ENCODE measurements at places on chromosomes 2 and 18.

GRCh38 chr2:148362144-148362796 lies 282.3 kb upstream of the EPC2 start:
- no peak for DNase-seq

GRCh38 chr2:9032536-9033255 lies 29.2 kb upstream of the MBOAT2 start:
- no peak for DNase-seq

- no peak for DNase-seq
Measured at GRCh38 chr2:191728750-191729624, 51.1 kb downstream of the NABP1 start.

GRCh38 chr2:224780106-224780505 lies 63.9 kb upstream of the CCDC195 start:
- peak; percentile 9 for DNase-seq

DNA sequence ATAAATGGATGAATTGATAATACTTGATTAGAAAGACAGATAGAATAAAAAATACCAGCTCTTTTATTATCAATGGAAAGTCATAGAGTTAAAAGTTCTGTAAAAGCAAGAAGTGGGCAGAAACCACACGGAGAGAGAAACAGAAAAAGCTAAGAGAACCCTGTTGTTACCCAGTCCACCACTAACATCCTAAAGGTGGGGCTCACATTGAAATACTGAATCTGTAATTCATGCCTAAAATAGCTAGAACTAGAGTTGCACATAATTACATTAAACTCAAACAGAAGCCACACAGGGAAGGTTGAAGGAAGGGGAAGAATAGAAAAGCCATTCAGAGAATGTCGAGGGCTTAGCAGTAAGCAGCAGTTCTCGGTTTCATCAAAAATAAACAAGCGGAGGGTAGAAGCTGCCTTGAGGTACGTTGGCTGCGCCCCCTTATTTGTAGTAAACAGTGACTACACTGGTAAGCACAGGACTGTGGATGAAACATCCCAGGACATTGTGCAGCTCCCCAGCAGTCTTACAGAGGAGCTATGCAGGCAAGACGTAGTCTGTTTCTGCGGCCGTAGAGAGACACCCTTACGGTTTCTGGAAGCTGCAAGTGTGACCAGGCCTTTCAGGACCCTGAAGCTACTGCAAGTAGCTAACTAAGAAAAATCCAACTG lies 1247.0 kb upstream of the GYPC start:
- DNase-seq: no peak

GRCh38 chr2:79292958-79293315 lies 133.4 kb upstream of the REG3A start:
- no peak for DNase-seq

DNA sequence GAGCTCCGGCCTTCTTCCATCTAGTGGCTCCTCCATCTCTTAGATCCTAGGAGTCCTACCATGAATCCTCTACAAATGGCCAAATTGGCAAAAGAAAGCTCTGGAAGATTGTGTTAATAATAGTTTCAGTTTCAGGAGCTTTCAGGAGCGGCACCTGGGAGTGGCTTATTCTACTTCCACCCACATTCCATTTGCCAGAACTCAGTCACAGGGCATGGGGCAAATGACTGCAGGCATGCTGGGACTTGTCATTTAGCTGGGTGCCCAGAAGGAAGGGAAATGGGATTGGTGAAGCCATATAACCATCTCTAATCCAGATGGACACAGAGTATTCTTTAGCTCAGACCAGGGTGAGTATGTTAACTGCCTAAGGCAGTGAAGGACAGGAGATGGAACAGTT lies 3.6 kb upstream of the LRATD1 start:
- DNase-seq: no peak

DNA sequence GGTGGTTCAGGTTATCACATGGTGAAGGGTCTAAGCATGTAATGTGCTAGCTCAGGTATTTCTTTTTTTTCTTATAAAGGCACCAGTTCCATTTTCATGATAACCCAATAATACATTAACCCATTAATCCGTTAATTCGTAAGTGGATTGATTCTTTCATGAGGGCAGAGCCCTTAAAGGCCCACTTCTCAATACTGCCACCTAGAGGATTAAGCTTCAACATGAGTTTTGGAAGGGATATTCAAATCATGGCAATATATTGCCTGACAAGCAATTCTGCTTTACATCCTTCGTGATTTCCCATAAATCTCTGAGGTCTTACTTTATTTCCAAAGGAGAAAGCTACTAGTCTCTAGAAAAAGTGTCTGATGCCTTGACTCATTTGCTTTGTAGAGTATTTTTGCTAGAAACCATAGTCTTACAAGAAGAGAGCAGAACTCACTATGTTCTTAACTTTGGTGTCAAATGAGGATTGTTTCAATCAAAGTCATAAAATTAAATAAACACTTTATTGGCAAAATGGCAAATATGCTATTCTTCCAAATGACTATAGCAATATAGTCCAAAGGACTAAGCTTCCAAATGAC lies 271.3 kb downstream of the KCNS3 start:
- peak; percentile 22 for DNase-seq

- DNase-seq: no peak
Measured at GRCh38 chr2:239256350-239256743, 144.5 kb downstream of the HDAC4 start.

DNA sequence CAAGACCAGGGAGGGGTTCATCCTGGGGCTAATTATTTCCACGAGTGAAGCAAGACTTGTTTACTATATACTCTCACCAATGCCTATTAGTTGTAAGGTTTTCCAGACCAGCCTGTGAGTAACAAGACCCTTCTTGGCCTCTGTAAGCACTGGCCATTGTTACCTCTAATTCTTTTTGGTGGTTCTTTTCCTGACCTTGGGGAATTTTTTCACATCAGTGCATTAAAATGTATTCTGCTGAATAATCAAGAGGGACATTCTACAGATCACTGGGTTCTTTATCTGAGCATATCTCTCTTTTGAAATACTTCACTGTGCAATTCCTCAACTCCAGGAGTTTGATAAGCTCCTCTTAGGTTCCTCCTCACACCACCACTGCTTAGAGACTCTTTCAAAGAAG lies 909.9 kb upstream of the ACVR2A start:
- DNase-seq: no peak

GRCh38 chr2:171159372-171160118 lies 1.1 kb downstream of the TLK1 start:
- DNase-seq: peak; percentile 89

Measured in retina (tissue), 1 donor.